ENCODE measurements at places on chromosomes 2 and 18.

- no peak for DNase-seq
Measured at GRCh38 chr2:120787822-120788700, 52.4 kb downstream of the GLI2 start.

DNA sequence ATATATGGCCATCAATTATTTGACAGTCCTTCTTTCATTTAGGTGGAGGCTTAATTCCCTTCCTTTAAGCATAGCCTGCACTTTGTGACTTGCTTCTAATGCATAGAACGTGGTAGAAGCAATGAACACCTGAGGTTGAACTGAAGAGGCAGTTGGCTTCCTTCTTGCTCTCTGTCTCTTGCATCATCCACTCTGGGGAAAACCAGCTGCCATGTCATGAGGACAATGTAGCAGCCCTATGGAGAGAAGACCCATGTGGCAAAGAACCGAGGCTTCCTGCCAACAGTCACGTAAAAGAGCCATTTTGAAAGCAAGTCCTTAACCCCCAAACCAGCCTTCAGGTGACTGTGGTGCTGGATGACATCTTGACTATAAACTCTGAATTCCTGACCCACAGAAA, 46.8 kb downstream of the ATOH8 start:
- no peak for DNase-seq

DNA sequence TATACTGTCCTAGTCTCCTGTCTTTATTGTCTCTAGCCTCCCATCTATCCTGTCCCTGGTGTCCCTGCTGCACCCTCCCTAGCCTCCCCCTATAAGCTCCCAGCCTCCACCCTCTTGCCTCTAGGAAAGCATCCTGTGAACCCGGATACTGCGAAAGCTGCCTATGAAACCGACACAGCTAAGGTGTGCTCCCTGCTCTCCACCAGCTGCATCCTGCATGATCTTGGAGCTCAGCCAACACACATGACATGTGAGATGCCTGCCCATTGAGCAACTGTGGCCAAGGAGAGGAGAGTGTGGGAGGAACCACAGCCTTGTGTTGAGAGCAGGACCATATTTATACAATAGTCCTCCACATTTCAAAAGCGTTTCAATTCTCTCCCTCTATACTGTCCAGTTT, 187.1 kb downstream of the ZBTB7C start:
- DNase-seq = no peak

- DNase-seq = no peak
Measured at GRCh38 chr2:11571170-11571569, 37.3 kb downstream of the GREB1 start.

GRCh38 chr2:233063976-233064411, 3.9 kb downstream of the INPP5D start:
- DNase-seq = no peak

DNA sequence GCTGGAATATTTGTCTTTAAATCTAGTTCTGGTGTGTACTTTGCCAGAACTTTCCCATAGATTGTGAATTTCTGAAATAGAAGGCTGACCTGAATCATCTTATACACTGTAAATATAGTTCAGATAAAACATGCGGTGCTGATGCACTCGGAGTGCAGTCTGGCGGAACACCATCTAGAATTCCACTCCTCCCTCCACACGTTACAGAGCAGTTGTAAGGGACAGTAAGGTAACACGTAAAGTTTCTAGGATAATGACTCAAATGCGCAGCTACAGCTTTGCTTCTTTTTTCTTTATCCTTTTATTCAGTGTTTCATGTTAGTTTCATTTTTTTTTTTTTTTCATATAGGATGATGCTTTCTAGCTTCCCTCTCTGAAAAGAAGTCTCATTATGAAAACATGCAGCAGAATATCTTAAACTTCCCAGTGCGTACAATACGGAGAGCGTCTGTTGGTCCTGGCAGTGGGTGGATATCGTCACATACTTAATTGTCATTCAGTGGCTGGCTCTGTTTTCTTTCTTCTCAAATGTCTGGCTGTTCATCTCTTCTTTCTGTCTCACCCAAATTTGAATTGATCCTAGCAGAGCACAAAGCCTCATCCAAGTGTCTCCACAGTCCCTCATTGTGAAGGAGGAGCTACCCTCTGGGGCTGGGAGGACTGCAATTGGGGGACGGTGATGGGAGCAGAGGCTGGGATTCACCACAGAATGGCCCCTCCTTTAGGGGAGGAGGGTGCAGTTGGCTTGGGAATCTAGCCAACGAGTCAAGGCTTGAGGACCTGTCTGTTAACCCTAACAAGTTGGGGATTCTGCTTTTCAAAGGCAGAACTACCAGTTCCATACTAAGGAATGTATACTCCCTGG, 138.8 kb downstream of the MYT1L start:
- no peak for DNase-seq

DNA sequence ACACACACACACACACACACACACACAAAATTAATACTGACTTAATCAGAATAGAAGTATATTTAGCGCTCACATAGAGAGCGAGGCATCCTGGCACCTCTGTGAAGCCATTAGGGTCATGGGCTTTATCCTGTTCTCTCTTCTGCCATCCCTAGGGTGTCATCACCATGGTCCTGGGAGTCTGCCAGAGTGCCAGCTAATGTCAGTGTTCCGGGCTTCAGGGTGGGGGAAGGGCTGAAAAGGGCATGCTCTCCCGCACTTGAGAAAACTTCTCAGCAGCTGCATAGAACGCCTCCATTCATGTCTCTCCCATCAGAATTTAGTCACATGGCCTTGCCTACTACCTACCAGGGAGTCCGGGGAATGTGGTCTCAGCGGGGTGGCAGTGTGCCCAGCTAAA, 19.7 kb upstream of the DYNC2LI1 start:
- DNase-seq = peak; percentile 39

GRCh38 chr2:131542438-131543384, 15.0 kb downstream of the CCDC74A start:
- no peak for DNase-seq

GRCh38 chr2:56801770-56802169, 618.0 kb downstream of the CCDC85A start:
- no peak for DNase-seq

DNA sequence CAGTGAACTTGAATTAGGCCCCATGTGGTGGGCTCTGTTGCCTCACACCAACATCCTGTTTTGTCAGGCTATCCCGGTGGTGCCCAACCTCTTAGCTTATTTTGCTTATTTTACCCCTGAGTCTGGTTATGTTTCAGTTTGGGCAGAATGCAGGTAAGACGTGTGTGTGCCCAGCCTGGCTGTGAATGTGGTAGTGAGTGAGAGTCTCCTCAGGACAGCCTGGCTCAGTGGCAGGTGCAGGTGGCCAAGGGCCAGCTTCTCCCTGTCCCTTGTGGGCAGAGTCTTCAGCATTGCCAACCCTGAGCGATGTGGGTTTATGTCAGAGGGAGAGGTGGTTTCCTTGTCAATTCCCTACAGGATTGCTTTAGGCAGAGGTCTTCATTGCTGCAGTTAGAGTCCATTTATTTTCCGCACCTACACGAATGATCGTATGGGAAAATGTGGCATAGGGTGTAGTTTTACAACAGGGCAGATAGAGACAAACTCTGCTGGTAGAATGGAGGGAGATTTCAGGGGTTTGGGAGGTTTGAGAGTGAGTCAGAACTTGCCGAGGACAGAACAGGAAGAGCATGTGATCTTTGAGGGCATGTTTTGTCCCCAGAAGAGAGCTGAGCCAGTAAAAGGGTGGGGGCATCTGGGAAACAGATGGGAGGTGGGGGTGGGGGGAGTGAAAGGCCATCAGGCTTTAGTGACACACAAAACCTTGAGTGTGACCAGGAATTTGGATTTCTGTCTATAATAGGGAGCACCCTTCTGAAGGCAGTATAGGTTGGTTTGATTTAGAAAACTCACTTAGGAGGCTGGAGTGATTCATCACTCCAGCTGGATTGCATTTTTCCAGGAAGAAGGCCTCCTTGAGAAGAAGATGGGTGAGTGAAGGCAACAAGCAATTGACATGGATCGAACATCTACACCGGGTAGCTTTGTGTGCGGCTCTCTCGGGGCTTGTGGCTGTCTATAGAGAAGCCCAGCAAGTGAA, 156.2 kb upstream of the CELF4 start:
- DNase-seq = no peak

DNA sequence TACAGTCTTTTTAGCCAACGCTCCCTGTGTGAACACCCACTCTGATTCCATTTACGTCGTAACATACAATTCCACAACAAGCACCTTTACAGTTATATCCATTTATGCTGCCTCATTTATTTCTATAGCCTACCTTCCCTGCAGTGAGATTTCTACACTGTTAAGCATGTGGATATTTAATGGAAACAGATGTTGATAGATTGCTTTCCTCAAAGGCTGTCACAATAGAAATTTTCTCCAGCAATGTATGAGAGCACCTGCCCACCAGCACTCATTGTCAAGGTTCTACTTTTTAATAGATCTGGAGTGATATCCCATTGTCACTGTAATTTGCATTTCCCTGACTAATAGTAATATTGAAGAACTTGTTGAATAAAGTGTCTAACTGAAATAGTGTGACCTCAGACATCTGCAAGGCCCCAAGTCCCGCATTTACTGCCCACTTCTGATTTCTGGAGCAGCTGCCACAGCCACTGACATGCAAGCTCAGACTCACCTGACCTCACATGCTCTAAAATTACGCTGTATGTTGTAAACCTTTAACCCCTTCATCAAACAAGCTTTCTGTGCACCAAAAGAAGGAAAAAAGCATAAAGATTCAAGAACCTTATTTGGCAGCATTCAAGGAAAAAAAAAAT, 295.1 kb downstream of the CNTNAP5 start:
- no peak for DNase-seq

DNA sequence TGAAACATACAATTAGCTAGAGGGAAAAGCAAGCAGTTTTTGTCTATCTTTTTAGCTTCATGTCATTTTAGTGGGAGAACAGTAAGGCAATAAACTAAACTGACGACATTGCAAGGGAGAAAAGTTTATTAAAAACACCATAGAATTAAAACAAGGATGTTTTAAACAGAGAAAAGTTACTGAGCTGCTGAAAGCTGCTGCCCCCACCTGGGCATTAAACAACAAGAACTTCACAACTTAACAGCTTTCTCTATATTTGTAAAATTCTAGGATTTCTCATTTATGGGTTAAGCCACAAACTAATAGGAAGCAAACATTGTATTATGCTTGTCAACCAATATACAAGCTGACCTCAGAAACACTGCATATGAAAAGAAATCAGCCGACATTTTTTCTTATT, 289.2 kb downstream of the ERBB4 start:
- DNase-seq = peak; percentile 29

- DNase-seq = peak; percentile 12
Measured at GRCh38 chr18:21831413-21831831, 90.8 kb downstream of the MIB1 start.

DNA sequence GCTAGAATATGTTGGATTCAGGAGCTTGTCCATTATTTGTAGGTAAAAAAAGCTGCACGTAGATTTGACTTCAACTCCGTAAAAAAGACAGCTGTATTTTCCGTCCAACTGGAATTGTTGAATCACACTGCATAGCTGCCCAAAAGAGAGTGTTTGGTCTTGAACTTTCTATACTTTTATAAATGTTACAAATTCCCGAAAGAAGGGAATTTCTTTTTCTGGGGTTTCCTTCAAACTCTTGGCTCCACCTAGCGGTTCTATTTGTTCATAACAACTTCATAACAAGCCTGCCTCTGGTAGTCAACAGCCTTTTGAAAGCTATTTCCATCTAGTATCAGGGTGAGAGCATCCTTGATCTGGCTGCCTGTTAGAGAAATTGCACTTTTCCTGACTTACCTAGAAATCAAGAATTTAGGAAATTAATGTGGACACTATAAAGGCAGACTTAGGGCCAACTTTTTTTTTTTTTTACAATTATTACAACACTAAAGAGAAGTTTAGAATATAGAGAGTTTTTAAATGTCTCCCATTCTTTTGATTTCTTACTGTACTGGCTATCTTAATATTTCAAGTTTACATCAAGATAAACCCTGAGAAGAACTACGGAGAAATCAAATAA, 48.1 kb downstream of the TMEM185B start:
- DNase-seq = peak; percentile 83

DNA sequence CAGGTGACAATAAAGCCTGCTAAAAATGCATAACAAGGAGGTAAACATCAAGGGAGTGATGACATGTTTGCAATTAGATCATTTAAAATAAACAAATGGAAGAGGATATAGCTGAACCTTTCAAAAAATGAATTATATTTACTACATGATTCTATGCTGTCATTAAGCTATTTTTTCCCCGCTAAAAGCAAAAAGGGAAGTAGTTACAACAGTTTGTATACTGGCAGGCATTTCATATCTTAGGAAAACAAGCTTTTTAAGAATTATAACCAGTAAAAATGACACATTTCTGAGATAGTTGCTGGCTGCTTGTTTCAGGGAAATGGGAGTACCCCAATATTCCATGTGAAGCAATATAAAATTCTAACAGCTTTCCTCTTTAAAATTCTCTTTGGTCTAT, 89.1 kb upstream of the ITGB6 start:
- no peak for DNase-seq

- no peak for DNase-seq
Measured at GRCh38 chr18:60228609-60229595, 143.7 kb downstream of the MC4R start.

- DNase-seq = no peak
Measured at GRCh38 chr2:84741182-84741822, 139.6 kb downstream of the TRABD2A start.

DNA sequence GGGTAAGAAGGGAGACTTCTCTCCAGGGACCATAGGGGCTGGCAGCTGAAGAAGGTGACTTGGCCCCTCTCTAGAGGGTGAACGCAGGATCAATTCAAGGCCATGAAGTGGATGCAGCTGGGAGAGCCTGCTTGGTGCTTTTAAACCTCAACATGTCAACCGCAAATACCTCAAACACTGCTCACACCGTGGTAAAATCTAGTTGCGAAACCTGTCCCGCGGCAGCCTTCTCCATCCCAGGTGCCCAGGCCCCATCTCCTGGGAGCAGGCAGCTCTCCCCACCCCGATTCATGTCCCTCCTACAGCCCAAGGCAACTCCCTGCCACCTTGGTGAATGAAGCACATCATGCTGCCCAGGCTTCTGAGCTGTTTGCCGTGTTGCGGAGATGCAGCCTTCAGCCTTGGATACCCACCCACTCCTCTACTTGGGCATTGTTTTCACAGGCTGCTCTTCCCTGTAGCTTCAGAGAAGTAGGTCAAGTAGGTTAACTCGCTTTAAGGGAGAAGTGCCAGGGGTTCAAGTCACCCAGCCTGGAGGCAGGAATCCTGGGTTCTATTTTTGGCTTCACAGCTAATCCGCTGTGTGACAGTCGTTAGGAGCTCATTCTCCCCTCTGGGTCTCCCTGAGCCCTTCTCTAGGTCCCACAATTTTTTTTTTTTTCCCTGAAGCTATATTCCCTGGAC, 6.2 kb upstream of the EFR3B start:
- DNase-seq = no peak

GRCh38 chr18:44411976-44412375, 268.7 kb upstream of the SETBP1 start:
- no peak for DNase-seq

Measured in pons (tissue), 1 donor.